ENCODE measurements at places on chromosomes 7 and 10.

DNA sequence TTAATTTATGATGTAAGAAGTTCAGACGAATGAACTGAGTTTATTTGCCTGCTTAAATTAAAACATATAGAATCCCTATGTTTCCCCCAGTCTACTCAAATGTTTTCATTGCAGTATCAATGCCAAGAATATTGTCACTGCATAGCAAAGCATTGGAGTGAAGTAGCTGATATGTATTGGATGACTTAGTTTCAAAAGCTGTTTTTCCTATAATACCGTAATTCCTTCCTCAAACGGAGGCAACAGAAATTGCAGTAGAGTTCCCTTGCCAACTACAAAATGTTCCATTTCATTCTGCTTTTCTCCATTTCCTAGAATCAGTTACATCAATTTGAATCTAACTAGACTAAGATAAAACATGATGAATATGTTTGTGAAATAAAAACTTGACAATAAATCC, 174.1 kb downstream of the CNTNAP2 start:
- DNase-seq: no peak

DNA sequence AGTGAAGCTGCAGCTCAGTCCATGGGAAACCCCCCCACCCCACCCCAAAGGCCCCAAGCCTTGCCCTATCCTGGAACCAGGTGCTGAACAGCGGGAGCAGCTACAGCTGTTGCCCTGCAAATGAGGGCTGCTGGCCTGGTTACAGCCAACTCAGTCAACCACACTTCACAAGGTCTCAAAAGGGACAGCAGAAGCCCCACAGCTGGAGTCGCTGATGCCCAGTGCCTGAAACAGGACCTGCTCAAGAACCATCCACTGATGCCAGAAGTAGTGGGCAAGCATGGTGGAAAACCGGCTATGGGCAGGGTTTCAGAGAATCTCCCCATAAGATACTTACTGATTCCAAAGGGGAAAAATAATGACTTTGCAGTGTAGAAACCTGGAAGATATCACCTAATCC, 110.3 kb downstream of the SLC37A3 start:
- DNase-seq: no peak

- DNase-seq: no peak
Observed at GRCh38 chr10:3801558-3802192, 16.7 kb upstream of the KLF6 start.

DNA sequence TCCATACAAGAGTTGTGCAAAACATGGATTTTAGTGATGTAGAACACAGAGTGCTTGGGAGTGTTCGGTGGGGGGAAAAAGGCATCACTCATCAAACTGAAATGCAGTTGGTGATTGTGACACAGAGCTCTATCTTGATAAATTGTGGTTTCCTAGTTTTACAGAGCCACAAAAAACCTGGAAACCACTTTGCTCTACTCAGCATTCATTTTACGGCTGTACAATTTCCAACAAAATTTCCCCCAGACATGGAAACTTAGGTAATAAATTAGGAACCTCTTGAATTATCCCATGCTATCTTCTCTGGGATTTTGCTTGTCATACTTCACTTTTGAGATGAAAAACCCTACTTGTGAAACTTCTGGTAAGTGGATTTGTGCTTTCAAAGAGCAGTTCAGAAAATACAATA, 614.9 kb upstream of the FZD8 start:
- DNase-seq: peak; percentile 20

GRCh38 chr10:80268266-80268665, 21.2 kb downstream of the MAT1A start:
- no peak for DNase-seq

DNA sequence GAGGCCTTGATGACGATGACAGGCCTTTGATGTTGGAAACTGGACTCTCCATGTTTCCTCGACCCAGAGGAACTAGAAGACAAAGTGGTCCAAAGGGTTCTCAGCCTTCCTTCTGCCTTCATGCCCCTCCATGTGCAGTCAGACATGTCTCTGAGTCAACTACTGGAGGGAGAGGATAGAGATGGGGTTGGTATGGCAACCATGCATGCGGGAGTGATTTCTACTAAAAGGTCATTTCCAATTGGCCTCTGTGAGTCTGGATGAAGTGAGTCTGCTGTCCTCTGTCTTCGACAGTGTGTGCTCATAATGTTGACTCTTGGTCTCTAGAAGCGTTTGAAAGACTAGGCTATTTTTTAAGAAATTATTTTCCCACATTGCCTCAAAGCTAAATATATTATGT, 29.2 kb downstream of the STK17A start:
- no peak for DNase-seq

GRCh38 chr10:74892839-74893238, 66.4 kb downstream of the KAT6B start:
- no peak for DNase-seq

GRCh38 chr10:99693933-99694583, 34.7 kb downstream of the ENTPD7 start:
- peak; percentile 56 for DNase-seq

DNA sequence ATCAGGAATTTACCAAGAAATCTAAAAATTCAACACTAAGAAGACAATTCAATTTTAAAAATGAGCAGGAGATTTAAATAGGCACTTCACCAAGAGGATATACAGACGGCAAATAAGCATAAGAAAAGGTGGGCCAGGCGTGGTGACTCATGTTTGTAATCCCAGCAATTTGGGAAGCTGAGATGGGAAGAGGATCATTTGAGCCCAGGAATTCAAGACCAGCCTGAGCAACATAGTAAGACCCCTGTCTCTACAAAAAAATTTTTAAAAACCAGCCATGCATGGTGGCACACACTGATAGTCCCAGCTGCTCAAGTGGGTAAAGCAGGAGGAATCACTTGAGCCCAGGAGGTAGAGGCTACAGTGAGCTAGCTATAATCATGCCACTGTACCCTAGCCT, 3.5 kb upstream of the AKR1D1 start:
- DNase-seq: no peak

DNA sequence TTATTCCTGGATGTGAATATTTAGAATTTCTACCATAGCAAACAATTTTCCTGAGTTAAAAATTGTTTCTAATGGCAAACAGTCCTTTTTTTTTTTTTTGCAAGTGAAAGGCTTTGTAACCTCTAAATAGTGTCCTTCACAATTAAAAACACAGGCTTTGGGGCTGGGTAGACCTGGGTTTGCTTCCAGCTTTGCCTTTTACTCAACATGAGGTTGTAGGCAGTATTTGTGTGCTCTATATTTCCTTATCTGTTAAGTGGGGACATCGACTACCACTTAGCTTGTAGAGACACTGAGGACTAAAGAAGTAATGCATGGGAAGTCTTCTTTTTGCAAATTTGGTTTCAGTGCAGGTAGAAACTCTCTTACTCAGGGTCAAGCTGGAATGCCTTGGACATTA, 169.4 kb upstream of the GRB10 start:
- no peak for DNase-seq

- DNase-seq: peak; percentile 18
Observed at GRCh38 chr7:32427769-32428291, 62.4 kb downstream of the LSM5 start.

DNA sequence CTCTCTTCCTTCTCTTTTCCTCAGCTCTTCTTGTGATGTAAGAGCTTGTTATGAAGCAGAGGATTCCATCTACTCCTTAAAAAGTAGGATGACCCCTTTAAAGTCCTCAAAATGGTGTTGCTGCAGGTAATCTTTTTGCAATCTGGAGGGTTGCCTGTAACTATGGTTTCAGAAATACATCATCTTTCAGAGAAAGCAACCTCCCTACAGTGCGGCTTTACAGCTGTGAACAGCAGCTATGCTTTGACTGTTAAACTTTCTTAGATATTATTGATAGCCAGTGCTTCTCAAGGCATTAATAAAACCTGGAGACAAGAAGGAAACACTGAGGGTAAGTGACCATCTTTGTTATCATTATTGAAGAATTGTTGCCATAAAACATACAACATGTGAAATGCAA, 86.6 kb upstream of the MDFIC start:
- DNase-seq: no peak

GRCh38 chr10:95435548-95436279, 125.5 kb downstream of the SORBS1 start:
- no peak for DNase-seq

DNA sequence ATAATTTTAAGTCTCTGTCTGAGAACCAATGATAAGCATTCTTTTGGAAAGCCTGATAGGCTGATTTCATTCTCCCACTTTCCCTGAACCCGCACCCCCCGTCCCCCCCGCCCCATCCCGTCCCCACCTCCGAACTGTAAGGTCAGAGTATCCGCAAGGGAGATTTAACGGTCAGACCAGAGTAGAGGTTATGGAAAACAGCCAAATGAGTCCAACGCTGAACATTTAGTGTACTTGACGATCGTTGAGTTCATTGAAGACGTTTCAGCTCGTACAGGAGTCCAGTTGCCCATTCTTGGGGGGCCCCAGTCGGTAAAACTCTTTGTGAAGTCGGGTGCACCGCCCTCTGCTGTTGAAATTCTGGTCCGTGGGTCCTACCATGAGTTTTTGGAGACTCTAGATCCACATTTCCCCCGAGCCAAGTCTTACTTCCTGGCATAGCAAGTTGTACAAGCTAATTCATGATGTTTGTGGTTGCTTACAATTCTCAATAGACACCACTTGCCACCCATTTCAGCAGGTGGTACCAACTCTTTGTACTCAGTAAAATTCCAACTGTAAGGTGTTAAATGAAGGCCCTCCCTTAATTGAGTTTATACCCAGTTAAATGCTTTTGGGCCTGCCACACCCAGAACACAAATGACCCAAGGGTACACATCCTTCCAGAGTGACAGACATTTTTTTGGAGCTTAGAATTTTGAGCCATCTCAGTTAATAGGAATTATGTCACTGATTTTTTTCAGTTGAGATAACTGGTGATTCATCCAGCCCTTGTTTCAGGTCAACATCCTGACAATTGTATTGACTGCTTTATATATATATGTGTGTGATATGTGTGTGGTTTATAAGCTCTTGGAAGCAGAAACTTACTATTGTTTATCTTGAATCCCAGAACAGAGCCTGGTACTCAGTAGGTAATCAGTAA, 1.2 kb downstream of the MARCHF5 start:
- DNase-seq: peak; percentile 49

DNA sequence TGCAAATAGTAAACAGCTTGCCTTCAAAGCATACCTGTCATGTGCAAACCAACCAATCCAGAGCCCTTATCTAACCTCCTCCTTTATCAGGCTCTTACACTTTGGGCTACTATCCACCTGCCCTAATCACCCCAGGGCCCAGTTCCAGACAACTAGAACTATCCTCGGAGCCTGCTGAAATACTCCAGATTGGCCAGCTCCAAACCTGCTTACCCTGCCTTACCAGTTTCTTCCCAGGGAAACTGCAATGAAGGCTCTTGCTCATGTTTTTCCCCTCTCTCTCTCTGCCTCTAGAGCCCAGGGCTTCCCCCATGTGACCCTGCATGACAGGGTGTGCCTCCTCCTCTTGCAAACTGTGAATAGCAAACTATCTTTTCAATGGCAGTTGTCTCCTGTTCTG, 81.4 kb upstream of the CAPZA2 start:
- DNase-seq: no peak

DNA sequence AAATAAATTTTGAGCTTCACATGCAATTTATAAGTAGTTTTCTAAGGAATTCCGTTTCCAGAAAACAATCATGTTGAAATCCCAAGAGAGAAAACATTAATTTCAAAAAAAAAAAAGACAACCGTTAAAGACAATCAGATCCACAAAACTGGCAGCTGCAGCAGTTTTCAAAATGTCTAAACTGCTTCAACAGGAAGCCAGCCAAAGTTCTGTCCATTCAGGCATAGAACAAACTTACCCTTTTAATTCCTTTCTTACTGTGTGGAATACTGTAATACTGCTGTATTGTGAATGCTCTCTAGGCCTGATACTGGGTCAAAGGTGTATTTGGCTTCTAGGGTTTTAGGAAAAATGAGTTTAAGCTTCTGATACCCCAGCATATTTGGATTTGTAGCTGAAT, 31.6 kb downstream of the HOXA1 start:
- no peak for DNase-seq
